ENCODE measurements at places on chromosomes 7 and 10.

DNA sequence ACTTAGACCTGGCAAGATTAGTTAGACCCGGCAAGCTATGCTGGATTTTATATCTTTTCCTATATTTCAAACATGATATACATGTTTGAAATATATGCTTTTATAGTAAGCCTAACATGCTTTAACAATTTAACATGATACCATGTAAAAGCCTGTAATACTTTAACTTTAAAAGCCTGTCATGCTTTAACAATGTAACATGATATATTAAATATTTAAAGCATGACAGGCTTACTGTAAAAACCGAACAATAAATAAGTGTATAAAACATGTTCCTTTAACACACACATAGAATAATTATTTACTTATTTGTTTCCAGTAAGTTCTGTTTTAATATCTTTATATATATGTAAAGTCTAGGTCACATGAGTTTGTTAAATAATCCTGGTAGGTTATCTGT, 65.4 kb downstream of the SLC25A40 start:
- no peak overlapping the region for H3K27ac ChIP-seq
- H3K4me3 ChIP-seq = no peak overlapping the region
- H3K27me3 ChIP-seq = no peaks in the 10 kb centered on the region
- H3K4me1 ChIP-seq = no peaks in the 10 kb centered on the region

- H3K27ac ChIP-seq = peak overlapping the region; percentile 87
- H3K36me3 ChIP-seq = peaks cover 8% of the 10 kb centered on the region
- DNase-seq = peak; percentile 68
- H3K4me3 ChIP-seq = peak overlapping the region; percentile 84
- no peaks in the 10 kb centered on the region for H3K27me3 ChIP-seq
Measured at GRCh38 chr10:75111907-75112679, 637 bp downstream of the SAMD8 start.

DNA sequence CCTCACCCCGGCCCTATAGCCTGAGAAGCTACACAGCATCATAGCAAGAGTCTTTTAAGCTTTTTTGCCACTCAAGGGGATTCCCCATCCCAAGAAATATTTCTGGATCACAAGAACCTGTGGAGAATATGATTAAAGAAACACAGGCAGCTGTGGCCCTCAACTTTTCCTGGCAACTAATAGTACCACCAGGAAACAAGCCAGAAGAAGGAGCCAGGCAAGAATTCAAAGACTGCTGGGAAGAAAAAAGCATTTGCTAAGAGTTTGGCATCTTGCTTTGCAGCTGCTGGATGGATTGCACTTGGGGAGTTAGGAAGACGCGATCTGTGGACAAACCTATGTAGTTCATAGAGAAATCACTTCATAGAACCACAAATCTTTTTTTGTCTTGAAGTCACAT, 437.8 kb downstream of the PLXDC2 start:
- H3K4me1 ChIP-seq = no peaks in the 10 kb centered on the region
- no peak overlapping the region for H3K27ac ChIP-seq
- DNase-seq = no peak
- no peak overlapping the region for H3K4me3 ChIP-seq

DNA sequence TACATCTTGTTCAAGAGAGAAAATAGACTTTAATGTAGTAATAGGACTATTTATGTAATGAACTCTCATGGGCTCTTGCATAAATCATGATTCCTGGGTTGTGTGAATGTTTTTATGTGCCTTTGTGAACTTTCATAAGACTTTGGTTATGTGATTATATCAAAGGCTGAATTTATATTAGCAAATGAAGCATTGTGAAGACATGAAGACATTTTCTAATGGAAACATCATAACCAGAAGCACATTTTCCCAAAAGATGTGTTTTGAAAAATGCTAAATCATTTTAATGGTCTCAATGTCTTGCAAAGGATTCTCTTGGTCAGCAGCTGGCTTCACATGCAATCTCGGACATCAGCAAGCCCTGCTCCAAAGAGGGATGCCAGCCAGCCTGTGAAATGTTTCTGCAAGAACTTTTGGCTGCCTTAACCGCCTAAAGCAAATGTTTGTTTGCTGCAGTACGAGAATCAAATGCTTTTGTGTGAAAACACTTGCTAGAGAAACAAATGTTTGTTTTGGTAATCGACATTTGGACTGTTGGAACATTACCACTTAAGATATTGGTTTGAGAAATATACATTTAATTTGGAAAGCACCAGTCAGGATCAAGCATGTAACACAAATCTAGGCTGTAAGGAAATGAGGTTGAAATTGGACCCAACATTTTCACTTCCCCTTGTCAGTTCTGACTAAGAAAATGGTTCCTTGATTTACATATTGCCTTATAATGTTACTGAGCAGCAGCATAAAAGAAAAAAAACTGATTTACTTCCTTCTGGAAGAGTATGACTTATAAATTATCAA, 102.1 kb downstream of the RTKN2 start:
- H3K4me3 ChIP-seq = no peak overlapping the region
- peaks cover 6% of the 10 kb centered on the region for H3K4me1 ChIP-seq
- H3K36me3 ChIP-seq = peaks cover 10% of the 10 kb centered on the region
- no peaks in the 10 kb centered on the region for H3K27me3 ChIP-seq
- DNase-seq = no peak

GRCh38 chr10:26593896-26594295, 103.6 kb upstream of the PDSS1 start:
- no peaks in the 10 kb centered on the region for H3K36me3 ChIP-seq
- H3K4me3 ChIP-seq = no peak overlapping the region
- H3K27me3 ChIP-seq = peaks cover 2% of the 10 kb centered on the region

DNA sequence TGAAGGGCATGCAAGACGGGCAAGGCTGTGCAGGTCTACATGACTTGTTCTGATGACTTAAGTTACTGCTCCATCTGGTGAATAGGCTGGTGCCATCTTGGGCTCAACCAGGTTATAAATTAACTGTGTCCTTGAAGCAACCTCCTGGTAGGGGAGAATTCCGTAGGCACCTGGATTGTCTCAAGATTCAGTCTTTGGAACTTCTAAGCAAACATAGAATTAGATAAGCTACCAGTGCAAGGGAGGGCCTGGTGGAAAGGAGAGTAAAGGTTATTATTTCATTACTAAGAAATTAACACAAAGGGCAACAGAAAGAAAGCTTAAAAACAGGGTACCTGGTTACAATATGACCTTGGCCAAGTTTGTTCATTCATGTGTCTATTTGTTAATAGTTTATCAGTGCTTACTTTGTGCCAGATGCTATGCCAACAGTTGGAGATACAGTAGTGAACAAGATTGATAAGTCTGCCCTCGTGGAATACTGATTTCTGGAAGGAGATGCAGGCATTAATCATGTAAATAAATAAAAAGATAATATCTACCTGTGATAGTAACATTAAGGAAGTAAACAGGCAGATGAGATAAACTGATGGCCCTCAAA, 107.0 kb upstream of the PALS2 start:
- no peak overlapping the region for H3K27ac ChIP-seq
- H3K4me1 ChIP-seq = no peaks in the 10 kb centered on the region
- no peaks in the 10 kb centered on the region for H3K36me3 ChIP-seq
- DNase-seq = no peak

DNA sequence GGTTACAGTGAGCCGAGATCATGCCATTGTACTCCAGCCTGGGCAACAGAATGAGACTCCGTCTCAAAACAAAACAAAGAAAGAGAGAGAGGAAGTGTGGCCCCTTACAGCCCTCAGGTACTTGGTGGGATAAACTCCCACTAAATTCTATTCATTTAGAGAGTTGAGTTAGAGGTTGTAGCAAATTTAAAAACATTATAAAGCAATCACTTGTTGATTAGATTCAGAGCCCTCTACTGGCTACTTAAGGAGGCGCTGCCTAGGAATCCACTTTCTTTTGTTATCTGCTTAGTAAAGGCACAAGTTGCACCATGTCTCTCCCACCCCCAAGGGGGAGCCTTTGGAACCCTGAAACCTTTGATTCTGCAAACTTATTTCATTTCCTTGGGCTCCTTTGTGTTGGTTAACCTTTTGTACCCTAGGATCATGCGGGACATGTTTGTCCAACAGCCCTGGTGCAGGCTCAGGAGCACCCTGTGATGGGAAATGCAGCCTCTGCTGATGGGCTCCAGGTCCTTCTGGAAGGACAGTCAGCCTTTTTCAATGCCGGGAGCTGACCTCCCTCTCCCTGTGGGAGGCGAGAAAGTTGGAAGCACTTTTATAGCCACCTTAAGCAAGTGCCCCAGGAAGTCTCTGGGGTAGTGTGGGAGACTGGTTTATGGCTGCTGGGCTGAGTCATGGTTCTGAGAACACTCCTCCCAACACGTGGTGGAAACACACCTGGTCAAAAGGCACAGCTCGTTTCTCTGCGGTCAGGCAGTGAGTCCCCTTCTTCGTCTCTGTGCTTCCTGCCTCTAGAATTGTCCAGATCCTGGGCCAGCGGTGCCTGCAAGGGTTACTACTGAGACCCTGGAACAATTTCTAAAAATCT, 2.3 kb downstream of the HKDC1 start:
- no peaks in the 10 kb centered on the region for H3K27me3 ChIP-seq
- H3K27ac ChIP-seq = peak overlapping the region; percentile 95
- H3K4me1 ChIP-seq = peaks cover 57% of the 10 kb centered on the region
- H3K36me3 ChIP-seq = no peaks in the 10 kb centered on the region
- peak; percentile 96 for DNase-seq
- peak overlapping the region; percentile 51 for H3K4me3 ChIP-seq

Measured in activated CD8-positive, alpha-beta memory T cell treated with anti-CD3 and anti-CD28 coated beads, Interleukin-2, amount 10 ng/mL, durations not matched to agents 7 days and 5 days (primary cell).